ENCODE measurements at places on chromosomes 6 and 20.

DNA sequence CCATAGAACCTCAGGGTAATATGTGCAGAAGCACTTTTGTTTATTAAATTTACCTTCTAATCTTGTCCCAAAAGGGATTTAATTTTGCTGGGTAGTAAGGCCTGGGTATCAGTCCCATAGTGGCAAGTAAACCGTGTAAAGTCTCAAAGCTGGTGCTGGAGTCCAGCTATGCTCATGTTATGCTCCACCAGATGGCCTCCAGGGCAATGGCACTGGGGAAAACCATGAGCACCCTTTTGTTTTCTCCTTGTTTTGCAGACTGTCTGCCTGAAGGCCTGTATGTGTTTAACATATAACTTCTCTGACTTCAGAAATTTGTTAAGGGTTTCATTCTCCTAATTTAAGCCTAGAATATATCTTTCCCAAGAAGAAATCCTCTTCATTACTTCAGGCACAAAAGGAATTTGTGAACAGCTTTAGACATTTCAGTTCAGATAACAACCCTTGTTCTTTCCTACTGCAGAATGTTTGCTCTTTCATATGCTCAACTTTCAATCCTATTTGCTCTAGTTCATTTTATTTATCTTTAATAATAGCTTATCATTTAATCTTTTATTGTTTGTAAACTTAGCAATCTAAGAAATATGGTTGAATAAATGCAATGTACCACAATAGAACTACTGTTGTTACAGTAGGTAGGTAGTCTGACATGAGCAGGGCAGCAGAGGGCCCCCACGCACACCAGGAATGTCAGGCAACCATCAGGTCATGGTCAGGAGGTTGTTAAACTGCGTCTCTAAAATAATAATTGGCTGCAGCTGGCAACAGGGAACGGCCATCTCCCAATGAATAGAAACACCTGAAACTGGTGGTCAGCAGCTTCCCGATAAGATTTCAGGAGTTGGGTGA, 162.8 kb downstream of the TENT5A start:
- DNase-seq, result no peak

DNA sequence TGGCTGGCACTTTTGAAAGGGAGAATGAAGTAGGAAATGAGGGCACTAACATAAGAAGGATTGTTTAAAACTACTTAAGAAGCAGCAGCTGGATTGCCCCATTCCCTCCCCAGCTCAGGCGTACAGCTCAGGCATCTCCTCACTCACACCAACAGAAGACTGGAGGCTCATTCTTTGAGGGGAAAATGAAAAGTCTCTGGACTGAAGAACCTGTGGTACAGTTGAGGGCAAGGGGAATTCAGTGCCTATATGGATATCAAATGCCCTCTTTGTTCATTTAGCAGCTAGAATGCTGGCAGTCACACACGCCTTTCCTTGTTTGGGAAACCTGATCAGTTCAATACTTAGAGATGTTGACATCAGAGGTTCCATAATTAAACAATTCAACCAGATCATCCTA, 502.1 kb upstream of the SOX4 start:
- no peak for DNase-seq

DNA sequence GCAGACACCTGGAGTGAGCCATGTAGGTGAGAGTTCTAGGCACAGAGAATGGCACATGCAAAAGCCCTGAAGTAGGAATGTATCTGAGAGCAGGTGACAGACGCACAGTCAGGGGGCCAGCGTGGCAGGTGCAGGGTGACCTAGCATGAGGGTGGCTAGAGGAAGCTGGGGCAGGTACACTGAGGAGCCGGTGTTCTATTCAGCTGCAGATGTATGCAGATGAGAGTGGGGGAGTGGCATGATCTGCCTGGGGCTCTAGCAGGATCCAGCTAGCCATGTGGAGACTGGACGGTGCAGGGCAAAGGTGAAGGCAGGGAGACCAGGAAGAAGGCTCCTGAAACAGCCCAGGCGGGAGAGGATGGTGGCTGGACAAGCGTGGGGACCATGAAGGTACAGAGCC, 10.7 kb downstream of the PEDS1 start:
- DNase-seq, result no peak

DNA sequence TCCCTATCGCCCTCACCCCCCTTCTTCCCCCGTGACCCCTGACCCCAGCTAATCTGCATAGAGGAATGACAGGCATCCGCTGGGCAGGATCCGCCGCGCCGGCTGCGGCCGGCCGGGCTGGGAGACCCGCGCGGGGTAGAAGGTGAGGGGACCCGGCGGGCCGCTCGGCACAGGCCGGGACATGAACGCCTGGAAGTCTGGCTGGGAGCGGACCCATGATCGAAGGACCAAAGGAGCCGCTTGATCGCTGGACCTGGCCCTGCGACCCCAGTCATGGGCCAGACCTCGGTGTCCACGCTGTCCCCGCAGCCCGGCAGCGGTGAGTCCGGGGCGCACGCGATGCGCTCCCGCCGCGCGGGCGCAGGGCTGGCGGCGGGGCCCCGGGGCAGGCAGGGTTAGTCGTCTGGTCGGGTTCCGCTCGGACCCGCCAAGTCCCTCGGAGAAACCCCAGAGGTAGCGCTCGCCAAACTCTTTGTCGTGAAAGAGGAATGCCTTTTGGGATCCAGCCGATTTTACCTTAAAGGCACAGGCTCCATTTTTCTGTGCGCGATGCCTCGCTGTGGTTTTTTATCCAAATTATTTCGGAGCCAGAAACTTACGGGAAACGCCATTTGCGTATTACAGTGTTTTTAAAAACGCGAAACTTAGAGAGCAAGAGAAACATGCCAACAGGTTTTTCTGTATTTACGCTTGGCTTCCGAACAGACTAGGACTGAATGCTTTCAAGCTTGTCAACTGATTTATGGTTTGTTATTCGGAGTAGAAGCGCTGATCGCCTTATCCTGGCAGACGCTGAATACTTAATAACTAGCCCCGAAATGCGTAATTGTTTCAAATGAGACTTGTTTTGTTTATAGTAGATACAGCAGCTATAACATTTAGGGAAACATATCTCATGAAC, at the start of gene PHACTR2:
TSS of gene PHACTR2 (plus strand) at position 75 of the 901 bp plus-strand sequence. CDS start at position 274, 199 bp downstream.
- peak; percentile 86 for DNase-seq

- DNase-seq, result no peak
Observed at GRCh38 chr20:1075616-1076015, 42.8 kb upstream of the PSMF1 start.

- no peak for DNase-seq
Observed at GRCh38 chr20:1831096-1831495, 64.1 kb upstream of the SIRPA start.

GRCh38 chr6:47680051-47680450, 18.3 kb upstream of the ADGRF4 start:
- DNase-seq, result no peak

GRCh38 chr20:50744143-50744792, 12.9 kb downstream of the PARD6B start:
- DNase-seq, result peak; percentile 91

- no peak for DNase-seq
Observed at GRCh38 chr6:119132261-119132981, 54.0 kb upstream of the FAM184A start.

DNA sequence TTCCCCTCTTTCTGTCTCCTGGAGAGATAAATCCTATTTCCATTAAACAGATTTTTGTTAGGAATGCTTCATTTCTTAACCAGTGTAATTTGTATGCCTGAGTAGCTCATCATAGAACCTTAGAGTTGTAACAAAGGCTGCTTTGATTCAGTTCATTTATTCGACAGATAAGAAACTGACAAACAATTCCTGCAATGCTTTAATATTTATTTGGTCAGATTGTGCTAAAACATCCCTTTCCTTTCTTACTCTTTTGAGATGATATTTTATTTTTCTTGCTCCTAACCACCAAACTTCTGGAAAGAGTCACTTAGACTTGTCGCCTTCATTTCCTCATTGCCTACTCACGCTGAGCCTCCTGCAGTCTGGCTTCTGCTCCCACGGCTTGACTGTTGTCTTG, 89.0 kb upstream of the SUPT3H start:
- no peak for DNase-seq

- no peak for DNase-seq
Observed at GRCh38 chr6:70686548-70687133, 19.0 kb downstream of the SMAP1 start.

DNA sequence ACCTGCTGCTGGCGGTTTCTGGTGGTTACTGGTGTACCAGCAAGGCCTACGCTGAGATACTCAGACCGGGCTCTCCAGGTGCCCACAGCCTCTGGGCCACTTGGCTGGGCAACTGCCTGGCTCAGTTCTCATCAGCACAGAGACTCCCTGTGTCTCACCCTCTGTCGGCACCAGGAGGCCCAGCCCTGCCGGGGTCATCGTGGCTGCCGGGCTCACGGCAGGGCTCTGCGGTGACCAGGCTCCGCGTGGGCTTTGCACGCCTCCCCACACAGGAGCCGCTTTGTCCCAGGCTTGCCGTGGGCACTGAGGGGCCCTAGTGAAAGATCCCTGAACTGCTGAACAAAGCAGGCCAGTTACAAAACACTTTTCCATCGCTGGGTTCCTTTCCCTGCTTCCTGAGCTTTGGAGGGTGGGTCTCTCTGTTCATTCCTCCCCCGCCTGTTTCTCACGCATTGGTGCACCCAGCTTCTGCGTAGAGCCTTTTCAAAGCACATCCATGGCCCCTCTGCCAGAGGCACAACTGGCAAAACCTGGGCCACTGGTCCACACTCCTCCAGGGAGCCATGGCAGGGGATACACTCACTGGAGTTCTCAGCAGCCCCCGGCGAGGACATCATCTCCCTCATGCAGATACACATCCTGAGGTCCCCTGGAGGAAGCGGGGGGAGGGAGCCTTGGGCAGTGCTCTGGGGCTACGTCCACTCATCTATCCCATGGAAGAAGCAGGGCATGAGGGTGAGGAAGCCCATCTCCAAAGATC, 117.0 kb downstream of the NFATC2 start:
- peak; percentile 35 for DNase-seq

DNA sequence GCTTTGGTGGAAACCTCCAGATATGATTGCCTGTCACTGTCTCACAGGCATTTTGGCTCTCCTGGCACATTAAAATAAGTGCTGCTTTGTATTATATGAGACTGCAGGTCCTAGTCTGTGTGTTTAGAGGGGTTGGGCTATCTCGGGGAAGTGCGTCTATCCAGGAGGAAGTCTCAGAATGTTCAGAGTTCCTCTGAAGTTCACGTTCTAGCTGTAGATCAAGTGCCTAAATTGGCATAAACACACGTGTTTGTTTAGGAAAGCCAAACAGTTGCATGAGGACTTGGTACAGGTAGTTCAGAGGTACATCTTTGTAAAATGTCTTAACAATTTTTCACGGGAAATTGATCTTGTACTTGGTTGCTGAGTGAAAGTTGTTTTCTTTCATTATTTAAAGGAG, 36.4 kb upstream of the SLC22A1 start:
- DNase-seq, result no peak

GRCh38 chr6:44522871-44523270, 135.4 kb downstream of the CDC5L start:
- DNase-seq, result no peak

GRCh38 chr6:3919130-3919628, 70.0 kb downstream of the FAM50B start:
- no peak for DNase-seq

DNA sequence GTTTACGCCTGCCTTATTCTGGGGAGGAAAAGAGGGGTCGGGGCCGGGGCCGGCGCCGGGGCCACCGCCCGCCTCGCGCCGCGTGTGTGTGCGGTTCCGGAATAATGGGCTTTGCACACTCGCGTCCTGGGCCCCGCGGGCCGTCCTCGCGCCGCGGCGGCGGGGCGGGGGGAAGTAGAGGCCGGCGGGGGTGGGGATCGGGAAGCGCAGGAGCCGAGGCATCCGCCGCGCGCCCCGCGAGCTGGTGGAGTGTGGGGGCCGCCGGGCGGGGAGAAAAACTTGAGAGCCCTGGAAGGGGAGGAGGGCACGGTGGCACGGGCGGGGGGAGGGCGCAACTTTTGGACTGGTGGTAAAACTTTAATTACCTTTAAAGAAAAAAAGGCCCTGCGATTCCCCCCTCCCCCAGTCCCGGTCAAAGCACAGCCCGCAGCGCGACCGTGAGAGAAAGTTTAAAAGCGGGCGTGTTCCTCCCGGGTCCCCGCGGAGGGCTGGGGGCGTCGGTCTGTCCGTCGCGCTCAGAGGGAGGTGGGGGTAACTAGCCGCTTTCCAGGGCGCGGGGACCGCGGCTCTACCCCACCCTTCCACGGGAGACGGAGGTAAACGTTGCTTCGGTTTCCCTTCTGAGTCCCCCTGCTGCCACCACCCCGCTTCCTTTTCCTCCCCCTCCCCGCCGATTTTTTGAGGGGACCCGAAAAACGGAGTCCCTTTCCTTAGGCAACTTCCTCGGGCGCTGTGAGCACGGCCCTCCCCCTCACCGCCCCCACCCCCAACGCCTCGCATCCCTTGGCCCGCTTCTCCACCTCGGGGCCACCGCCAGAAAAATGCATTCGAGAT, 1.9 kb downstream of the L3MBTL3 start:
- peak; percentile 42 for DNase-seq

GRCh38 chr6:45990162-45990561, 25.5 kb downstream of the CLIC5 start:
- no peak for DNase-seq

DNA sequence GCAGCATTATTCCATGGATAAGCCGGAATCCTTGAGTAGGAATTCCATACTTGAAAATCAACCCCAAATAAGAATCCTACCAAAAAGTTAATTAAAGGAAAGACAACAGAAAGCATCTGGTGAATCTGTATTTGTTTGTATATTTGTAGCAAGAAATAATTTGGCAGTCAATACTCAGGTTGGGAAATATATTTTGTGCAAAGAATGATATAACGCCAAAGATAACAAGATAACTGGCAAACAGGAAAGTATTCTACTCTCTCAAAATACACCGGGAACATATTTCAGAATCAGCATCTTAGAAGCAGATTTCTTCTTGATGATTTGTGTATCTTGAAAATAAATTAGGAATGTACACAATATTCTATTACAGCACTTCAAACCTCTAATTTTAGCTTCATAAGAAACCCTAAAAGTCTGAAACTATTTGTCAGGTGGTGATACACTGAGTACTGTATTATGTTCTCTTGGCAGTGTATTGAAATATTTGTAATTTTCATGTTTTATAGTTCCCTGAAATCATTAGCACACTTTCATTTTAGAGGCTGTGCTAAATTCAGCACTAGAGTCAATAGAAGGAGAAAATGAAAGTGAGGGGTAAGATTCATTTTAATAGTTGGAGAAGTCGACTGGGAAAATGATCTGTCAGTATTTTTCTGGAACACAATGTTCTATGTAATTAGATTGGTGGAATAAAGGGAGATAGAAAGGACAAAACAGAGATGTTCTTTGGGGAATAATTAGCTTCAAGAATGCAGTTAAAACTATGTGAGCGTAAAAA, 879.7 kb upstream of the GJE1 start:
- DNase-seq, result no peak

GRCh38 chr20:3163099-3164042, 3.7 kb upstream of the FASTKD5 start:
- DNase-seq, result no peak

Data from kidney (tissue), 22 donors.